Fibroblast of skin of right biceps (primary cell): ENCODE measurements at places on chromosomes 5 and 9.

GRCh38 chr5:159313197-159313596 lies 17.1 kb downstream of the IL12B start:
- no peak for DNase-seq

DNA sequence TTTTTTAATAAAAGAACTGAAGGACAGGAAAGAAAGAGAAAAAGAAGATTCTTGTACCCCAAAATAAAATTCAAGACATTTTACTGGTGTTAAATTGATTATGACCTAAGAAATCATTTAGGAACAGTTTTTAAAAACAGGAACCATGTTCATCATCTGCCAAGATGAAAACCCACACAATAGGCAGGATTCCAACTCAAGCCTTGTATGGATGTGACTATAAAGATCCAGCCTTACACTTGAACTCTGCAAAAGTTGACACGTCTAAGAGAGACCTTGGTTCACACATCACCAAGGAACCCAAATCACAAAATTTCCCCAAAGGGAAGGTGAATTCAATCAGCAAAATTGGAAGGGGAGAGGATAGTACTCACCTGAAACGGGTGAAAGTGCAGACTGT lies 82.6 kb downstream of the SMIM23 start:
- DNase-seq: peak; percentile 37

DNA sequence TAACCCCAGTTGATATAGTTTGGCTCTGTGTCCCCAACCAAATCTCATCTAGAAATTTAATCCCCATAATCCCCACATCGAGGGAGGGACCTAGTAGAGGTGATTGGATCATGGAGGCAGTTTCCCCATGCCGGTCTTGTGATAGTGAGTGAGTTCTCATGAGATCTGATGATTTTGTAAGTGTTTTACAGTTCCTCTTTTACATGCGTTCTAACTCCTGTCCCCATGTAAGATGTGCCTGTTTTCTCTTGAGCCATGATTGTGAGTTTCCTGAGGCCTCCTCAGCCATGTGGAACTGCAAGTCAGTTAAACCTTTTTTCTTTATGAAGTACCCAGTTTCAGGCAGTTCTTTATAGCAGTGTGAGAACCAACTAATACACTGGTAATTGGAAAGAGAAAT lies 73.6 kb downstream of the CDH12 start:
- DNase-seq: no peak

DNA sequence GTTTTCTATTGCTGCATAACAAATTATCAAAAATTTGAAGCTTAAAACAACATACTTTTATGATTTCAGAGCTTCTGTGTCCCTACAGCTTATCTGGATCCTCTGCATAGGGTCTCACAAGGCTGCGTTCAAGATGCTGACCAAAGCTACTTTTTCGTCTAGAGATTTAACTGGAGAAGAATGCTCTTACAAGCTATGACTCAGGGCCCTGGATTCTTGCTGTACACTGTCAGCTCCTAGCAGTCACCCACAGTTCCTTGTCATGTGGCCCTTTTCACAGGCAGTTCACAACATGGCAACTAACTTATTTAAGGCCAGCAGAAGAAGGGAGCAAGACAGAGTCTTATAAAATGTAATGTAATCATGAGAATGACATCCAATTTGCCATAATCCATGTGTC lies 70.8 kb upstream of the FAM174A start:
- peak; percentile 65 for DNase-seq

- no peak for DNase-seq
Observed at GRCh38 chr5:285991-286557, 14.6 kb downstream of the PDCD6 start.

DNA sequence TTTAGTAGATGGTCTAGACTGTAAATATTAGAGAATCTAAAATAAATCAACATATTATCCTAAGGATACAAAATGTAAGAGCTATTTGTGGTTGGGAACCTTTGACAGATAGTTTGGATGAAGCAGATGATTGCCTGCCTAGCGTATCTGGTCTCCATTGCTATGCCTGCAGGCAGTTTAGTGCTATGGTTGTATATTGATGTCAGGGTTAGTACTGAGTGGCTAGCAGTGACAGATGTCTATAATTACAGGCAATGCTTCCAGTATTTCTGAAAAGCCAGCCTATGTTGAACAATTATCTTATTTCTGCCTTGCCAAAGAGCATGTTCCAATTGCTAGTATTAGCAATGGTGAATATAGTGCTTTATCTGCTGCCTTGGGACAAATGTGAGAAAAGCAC lies 151.3 kb upstream of the TLX3 start:
- DNase-seq: peak; percentile 1

DNA sequence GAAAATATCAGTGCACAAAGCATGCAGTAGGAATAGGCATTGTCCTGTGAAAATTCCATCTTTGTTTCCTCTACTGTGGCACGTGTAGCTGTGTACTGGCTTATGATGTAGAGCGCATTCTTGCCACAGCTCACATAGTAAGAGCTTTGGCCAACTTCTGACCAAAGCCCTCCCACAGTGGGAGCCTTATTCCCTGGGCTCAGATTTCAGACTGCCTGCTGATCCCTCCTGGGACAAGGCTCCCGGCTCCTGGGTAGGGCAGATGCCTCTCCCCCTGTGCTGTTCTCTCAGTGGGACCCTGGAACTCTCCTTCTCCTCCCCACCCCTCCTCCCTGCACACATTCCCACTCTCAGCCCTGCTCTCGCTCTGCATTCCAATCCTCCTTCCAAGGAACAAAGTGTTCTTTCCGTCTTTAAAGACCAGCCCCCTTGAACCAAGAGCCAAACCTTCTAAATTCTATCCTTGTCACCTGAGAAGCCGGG lies 17.5 kb downstream of the LCP2 start:
- no peak for DNase-seq

DNA sequence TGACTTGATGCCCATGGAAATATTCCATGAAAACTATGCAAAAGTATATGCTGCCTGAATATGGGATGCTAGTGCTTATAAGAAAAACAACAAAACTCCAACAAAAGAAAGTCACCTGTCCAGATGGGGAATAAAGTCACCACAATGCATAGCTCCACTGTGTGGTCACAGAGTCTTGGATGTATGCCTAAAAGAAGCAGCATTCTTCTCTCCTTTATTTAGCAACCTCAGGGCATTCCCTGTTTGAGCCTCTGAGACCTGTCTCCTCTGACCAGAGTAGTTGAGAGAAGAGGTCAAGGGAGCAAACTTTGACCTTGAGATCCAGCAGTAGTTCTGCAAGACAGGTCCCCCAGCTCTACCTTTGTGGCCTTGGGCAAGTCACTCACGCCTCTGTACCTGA lies 287.5 kb downstream of the MED10 start:
- no peak for DNase-seq
